ENCODE measurements at places on chromosomes 16 and 17.

DNA sequence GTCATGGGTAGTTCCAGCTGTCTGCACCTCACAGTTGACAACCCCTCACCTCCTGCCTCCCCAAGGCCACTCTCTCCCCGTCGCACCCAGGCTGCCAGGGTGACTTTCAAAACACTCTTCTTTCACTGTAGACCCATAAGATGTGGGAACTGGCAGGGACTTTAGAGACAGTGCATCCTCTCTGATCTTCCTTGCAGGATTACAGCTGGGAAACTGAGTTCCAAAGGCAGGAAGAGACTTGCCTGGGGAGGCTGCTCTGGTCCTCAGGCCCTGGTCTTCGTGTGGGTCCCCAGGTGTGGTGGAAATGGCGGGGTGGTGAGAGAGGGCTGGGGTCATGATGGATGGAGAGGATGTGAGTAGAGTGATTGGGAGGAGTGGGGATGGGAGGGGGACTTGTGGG, 21.9 kb upstream of the NKD1 start:
- DNase-seq, result no peak

DNA sequence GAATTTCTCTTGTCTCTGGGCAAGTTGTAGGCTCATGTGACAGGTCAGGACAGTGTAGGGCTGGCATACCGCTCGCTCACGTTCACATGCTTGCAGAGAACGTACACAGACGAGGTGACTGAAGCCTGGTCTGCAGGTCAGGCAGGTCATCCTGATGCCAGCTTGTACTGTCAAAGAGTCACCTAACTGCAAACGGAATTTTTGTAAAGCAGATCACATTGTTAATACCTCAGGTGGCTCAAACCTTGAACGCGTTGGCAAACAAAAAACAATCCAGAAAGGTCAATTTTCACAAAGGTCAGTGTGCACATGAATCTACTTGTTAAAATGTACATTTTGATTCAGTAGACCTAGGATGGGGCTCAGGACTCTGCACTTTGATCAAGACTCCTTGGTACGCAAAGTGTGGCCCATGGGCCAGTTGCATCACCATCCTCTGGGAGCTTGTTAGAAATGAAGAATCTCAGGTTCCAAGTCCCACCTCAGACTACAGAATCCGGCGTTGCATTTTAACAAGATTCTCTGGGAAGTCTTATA, 28.6 kb downstream of the ANKRD40 start:
- no peak for DNase-seq

DNA sequence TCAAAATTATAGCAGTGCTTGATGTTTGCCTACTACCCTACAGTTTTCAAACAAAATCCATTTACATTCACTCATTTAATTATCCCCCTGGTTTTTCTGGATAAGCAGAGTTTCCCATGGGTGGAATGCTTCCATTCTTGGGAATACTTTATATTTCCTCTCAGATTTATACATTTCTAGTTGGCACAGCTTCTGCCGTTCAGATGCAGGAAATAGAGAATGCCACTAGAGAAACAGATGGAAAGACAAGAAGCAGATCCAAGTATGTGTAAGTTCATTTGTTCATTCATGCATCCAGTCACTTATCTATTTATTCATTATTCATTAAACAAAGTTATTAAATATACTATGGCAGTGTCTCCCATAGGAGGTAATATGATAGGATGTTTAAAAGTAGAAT, 65.0 kb upstream of the CACNG5 start:
- no peak for DNase-seq

DNA sequence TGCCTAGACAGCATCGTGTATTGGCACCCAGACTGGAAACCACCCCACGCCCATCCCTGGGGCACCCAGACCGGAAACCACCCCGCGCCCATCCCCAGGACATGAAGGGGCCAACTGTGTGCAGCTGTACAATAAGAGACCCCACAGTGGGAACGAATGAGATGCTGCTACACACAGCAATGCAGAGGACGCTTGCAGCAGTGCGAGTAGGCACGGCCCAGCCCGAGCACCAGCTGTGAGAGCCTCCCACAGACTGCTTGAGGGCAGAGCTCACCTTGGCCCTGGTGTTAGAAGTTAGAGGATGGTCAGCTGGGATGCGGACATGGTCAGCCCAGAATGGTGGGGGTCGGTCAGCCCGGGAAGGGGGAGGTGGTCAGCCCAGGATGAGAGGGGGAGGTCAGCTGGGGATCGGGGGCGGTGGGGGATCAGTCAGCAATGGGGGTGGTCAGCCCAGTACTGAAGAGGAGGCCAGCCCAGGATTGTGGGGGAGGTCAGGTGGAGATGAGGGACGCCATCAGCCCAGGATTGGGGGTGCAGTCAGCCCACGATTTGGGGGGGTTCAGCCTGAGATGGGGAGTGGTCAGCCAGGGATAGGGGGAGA, 340.0 kb downstream of the C16orf95 start:
- peak; percentile 22 for DNase-seq

DNA sequence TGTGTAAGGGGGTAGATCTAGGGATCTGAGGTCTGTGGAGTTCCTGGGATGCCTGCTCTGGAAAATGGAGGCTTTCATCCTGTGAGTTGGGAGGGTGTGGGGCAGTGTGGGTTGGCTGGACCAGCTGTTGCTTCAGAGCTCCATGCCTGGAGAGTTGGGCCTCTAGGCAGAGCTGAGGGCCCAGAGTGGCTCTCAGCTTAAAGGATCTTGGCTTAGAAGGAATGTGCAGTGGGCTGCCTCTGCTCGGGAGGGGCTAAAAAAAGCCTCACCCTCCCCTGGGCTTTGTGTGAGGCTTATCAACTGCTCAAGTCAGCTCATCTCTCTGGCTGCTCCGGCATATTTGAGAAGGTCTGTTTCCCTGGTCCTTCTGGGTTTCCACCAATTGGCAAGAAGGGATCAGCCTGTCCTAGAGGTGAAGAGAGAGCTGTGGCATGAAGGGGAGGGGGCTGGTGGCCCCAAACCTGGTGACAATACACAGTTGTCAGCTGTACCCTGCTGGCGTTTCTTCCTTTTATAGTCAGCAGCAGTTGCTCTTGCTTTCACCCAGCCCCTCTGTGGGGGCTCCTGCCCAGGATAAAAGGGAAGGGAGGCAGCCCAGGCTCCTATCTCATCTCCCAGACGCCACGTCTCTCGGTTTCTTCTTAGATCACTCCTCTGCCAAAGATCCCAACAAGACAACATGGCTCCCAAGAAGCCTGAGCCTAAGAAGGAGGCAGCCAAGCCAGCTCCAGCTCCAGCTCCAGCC, at the start of gene MYL4:
Gene MYL4 (plus strand): TSS at position 605 of the 745 bp plus-strand sequence. CDS start 75 bp downstream, at position 680.
- DNase-seq, result no peak
